T-helper 17 cell (primary cell): ENCODE measurements at places on chromosomes 2 and 18.

GRCh38 chr18:33355263-33355662 is 85.3 kb downstream of the CCDC178 start:
- DNase-seq = no peak

DNA sequence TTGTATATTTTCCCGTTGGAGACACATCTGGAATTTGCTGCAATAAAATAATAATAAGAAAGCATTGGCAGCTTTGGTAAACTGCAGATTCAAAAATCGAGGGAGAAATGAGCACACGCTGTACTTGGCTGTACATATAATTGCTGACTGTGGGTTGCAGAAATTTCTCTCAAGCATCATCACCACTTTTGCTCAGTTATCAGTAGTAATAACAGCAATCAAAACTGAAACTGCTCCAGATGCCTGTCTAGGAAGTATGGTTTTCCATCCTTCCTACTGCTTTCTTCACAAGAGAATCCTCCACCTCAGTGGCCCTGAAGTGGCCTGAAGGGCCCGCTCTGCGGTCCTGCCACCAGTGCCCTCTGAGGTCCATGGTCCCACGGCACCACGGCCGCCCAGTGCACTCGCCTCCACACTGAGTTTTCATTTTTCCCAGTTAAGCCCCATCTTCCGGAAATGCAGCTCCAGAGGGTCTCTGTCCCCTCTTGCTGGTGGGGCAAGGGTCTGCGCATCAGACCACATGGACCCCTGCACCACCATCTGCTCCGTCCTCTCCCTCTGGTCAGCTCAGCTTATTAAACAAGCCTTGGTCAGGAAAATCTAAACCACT is 3.9 kb downstream of the DUSP28 start:
- DNase-seq = no peak

GRCh38 chr18:69400253-69400975 is at the start of gene DOK6:
Gene DOK6, plus strand, starts transcription at chr18:69400888.
- DNase-seq = no peak

- DNase-seq = no peak
Measured at GRCh38 chr2:224954980-224955379, 87.3 kb downstream of the DOCK10 start.

GRCh38 chr2:174654419-174654941 is 56.9 kb upstream of the WIPF1 start:
- no peak for DNase-seq

- no peak for DNase-seq
Measured at GRCh38 chr2:234462218-234462992, 34.5 kb downstream of the ARL4C start.
